Thoracic aorta (tissue), 2 donors: ENCODE measurements at places on chromosomes 11 and 22. TPM values are rescaled to one million over a fixed set of nuclear protein-coding genes. Genes with fewer than 3 reads are reported as not detected.
A peak's percentile ranks its signal among the peaks of the same experiment; 100 is the strongest.

DNA sequence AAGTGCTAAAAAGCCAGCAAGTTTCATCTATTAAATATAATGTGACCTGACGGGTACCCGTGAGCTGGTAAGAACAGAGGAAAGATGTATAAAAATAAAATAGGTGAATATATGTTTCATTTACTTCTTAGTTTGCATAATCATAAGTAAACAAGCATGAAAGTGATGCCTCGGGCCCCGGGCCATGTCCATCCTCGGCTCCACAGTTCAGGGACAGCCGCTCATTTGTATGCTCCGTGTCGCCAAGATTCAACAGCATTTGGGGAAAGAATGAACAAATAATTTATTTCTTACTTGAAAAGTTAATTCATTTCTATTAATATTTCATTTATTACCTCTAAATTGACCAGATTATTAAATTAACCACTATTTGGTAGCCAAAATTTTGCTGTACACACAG is 251.8 kb downstream of the NTM start:
- H3K27me3 ChIP-seq = no peaks in the 10 kb centered on the region
- H3K36me3 ChIP-seq = no peaks in the 10 kb centered on the region
- no peak for DNase-seq
- H3K27ac ChIP-seq = no peak overlapping the region
- H3K4me1 ChIP-seq = no peaks in the 10 kb centered on the region

- no peak overlapping the region for H3K27ac ChIP-seq
- no peak overlapping the region for H3K4me3 ChIP-seq
- no peaks in the 10 kb centered on the region for H3K27me3 ChIP-seq
- peaks cover 49% of the 10 kb centered on the region for H3K36me3 ChIP-seq
Measured at GRCh38 chr11:118521892-118522311, 5.4 kb upstream of the TTC36 start.

DNA sequence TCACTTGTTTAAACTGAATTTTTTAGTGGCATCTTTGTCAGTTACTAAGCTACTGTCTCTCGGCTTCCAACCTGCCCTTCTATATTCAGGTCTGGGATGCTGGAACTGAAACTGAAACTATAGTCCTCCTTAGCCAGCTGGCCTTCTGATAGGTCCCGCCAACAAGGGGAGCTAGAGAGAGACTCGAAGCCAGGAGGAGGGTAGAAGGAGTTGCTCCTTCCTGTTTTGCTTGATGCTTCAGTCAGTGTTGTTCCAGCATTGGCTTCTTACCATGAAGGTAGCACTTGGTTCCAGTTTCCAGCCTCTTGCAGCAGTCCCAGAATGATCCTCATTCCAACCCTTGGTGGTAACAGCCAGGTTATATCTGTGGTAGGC is 32.9 kb upstream of the HORMAD2 start:
- no peaks in the 10 kb centered on the region for H3K27me3 ChIP-seq
- no peak overlapping the region for H3K4me3 ChIP-seq
- H3K4me1 ChIP-seq = no peaks in the 10 kb centered on the region
- no peaks in the 10 kb centered on the region for H3K36me3 ChIP-seq
- H3K27ac ChIP-seq = no peak overlapping the region

DNA sequence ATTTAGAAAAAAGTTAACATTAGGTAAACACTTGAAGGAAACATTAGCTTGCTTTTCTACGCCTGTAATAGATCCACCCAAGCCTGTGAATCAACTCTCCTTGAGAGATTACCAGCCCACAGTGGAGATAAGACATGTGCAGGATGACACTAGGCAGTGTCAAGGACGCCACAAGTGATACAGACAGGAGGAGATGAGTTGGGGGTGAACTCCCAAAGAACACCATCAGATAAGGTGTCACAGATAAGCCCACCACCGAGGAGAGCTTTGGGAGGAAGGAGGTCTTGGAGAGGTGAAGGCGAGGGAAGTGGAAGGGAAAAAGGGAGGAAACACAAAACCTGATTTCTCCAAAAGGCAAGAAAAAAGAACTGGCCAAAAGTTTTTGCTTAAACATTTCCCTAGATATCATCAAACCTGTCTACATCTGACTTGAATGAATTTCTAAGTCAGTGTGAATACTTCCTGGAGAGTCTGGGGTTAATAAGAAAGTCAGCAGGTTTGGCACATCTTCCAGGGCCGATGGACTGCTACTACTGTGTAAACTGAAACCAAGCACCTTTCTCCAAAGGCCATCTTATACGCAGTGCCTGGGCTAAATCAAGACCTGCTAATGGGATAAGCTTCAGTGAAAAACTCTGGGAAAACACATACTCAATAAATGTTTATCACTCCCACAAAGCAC is 15.5 kb downstream of the CLTCL1 start:
- no peak overlapping the region for H3K4me3 ChIP-seq
- H3K4me1 ChIP-seq = no peaks in the 10 kb centered on the region
- H3K36me3 ChIP-seq = peaks cover 2% of the 10 kb centered on the region
- H3K27me3 ChIP-seq = no peaks in the 10 kb centered on the region
- no peak for DNase-seq

- no peaks in the 10 kb centered on the region for H3K27me3 ChIP-seq
- no peak for DNase-seq
- H3K4me3 ChIP-seq = no peak overlapping the region
Measured at GRCh38 chr11:94666792-94667721, 99.9 kb downstream of the PIWIL4 start.

- H3K4me3 ChIP-seq = no peak overlapping the region
- H3K27ac ChIP-seq = no peak overlapping the region
- H3K36me3 ChIP-seq = no peaks in the 10 kb centered on the region
- no peaks in the 10 kb centered on the region for H3K27me3 ChIP-seq
Measured at GRCh38 chr11:25787416-25787815, 544.5 kb upstream of the ANO3 start.

DNA sequence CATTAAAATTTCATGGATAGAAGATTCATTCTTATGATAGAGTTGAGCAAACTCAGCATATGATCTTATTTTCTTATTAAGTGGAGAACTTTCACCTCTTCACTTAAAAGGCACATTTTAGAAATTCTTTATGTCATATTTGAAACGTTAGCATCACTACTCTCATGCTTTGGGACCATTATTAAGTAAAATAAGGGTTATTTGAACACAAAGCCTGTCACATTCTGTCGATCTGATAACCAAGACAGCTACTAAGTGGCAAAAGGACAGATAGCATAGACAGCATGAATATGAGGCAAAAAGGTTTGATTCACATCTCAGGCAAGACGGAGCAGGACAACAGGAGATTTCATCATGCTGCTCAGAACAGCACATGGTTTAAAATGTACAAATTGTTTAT is 247.6 kb upstream of the ANO3 start:
- H3K4me3 ChIP-seq = no peak overlapping the region
- H3K27ac ChIP-seq = no peak overlapping the region
- no peaks in the 10 kb centered on the region for H3K27me3 ChIP-seq

DNA sequence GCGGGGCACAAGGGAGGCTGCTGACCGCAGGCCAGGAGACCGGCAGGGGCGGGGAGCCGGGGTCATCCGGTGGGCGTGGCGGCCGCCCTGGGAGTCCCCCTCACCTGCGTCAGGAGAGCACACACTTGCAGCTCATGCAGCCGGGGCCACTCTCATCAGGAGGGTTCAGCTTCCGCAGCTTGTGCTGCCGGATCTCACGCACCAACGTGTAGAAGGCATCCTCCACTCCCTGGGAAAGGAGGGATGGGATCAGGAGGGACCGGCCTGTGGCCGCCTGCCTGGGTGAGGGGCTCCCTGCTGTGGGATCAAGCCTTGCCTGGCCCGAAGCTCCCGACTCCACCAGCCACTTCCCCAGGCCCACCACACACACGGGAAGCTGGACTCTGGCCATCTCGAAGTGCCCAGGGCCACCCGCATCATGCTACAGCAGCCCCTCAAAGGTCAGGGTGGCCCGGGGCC is 2.8 kb downstream of the HRAS start:
- H3K27ac ChIP-seq = no peak overlapping the region
- no peak overlapping the region for H3K4me3 ChIP-seq
- DNase-seq = no peak
- peaks cover 12% of the 10 kb centered on the region for H3K36me3 ChIP-seq
- H3K4me1 ChIP-seq = peaks cover 31% of the 10 kb centered on the region
- H3K27me3 ChIP-seq = no peaks in the 10 kb centered on the region

DNA sequence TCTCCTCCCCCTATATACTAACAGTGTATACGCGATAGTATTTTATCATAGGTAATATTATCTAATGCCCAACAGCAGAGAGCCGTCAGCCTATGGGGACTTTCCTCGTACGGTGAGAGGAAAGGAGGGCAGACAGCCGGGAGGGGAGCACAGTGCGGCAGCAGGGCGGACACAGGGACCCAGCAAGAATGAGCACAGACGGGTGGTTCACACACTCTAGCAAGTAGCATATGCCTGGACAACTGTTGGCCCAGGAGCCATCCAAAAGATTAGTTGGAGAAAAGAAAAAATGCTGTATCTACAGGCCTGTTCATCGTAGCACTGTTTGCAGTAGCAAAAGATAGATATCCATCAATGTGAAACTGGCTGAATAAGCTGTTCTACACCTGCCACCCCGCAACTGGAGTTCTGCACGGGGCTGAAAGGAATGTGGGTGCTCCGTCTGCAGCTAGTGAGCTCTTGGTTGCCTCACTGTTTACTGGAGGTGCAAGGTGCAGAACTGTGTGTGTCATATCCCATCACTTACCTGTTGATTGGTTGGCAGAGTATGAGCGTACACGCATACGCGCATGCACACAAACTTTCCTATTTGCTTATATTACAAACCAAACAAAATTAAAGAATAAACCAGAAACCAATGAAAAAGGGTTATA is 324.3 kb downstream of the TBC1D22A start:
- H3K27ac ChIP-seq = no peak overlapping the region
- no peaks in the 10 kb centered on the region for H3K36me3 ChIP-seq
- H3K27me3 ChIP-seq = no peaks in the 10 kb centered on the region

DNA sequence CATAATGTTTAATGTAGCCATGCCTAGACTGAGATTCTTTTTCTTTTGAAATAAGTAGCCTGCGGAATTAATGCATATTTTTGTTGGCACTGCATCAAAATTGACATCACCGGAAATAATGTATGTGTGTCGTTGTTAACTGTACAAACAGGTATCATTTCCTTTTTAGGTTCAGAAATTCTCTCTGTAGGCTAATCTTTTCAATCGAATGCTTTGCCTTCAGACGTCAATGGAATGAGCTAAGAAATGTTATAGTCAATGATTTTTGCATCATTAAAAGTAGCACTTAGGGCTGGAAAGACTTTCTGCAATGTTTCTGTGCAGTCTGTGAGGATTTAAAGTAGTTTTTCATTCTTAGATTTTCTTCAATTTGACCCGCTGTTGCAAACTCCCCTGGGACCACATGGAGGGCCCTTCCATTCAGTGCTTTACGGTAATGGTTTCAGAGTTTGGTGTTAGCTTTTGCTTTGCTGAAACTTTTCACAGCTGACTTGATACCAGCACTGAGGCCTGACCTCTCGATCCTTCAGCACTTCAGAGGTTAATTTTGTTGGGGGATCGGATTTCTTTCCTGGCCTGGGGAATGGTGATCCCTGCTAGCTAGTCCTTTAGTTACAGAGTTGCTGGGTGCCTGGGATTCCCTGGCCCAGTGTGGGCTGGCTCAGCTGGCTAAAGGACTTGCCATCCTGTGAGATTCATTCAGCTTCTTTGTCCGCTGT is 137.8 kb downstream of the DBX1 start:
- DNase-seq = no peak
- no peak overlapping the region for H3K27ac ChIP-seq
- no peaks in the 10 kb centered on the region for H3K36me3 ChIP-seq

- H3K4me3 ChIP-seq = no peak overlapping the region
- H3K27me3 ChIP-seq = no peaks in the 10 kb centered on the region
- DNase-seq = no peak
- no peaks in the 10 kb centered on the region for H3K36me3 ChIP-seq
Measured at GRCh38 chr11:8015753-8016239, 28.7 kb downstream of the EIF3F start.

GRCh38 chr11:57899378-57899777 is 124.3 kb upstream of the OR9Q1 start:
- H3K27me3 ChIP-seq = no peaks in the 10 kb centered on the region
- no peak for DNase-seq
- H3K36me3 ChIP-seq = no peaks in the 10 kb centered on the region
- no peak overlapping the region for H3K4me3 ChIP-seq

GRCh38 chr11:133197425-133197824 is 334.9 kb downstream of the OPCML start:
- H3K27me3 ChIP-seq = no peaks in the 10 kb centered on the region
- no peaks in the 10 kb centered on the region for H3K4me1 ChIP-seq
- H3K36me3 ChIP-seq = no peaks in the 10 kb centered on the region
- no peak overlapping the region for H3K4me3 ChIP-seq
- H3K27ac ChIP-seq = no peak overlapping the region
- DNase-seq = no peak

DNA sequence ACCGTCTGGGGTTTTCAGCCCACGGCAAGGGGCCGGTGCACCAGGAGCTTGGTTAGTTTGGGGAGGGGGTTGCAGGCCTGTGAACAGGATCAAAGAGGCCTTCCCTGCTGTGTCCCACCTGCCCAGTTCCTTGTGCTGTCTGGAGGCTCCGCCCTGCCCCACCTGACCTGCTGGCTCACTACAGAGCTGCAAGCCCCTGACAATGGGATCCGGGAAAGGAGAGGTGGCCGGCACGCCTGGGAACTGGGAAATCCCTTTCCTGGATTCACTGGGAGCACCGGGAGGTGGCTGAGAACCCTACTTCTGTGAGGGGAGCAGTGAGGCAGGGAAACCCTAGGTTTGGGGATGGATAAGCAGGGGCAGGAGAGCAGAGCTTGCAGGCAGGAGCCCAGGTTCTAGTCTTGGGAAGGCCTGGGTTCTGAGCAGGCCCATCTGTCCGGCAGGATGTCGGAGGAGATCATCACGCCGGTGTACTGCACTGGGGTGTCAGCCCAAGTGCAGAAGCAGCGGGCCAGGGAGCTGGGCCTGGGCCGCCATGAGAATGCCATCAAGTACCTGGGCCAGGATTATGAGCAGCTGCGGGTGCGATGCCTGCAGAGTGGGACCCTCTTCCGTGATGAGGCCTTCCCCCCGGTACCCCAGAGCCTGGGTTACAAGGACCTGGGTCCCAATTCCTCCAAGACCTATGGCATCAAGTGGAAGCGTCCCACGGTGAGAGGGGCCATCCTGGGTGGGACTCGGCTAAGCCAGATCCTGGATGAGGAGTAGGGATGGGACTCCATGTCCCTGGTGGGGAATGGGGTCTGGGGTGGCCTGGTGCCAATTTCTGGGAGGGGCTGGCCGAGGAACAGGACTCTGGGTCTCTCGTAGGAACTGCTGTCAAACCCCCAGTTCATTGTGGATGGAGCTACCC is 786 bp downstream of the CAPN1 start:
- H3K36me3 ChIP-seq = peaks cover 24% of the 10 kb centered on the region
- DNase-seq = no peak
- peaks cover 15% of the 10 kb centered on the region for H3K4me1 ChIP-seq
- peak overlapping the region; percentile 96 for H3K4me3 ChIP-seq

Gene C22orf31
- total RNA-seq = not detected

Gene KCNJ5
- total RNA-seq = 3.5 TPM

Gene KCNJ1
- 1.1 TPM for total RNA-seq

Gene NXPE4
- not detected for total RNA-seq

Gene MFNG
- 18.1 TPM for total RNA-seq

Gene NLRP14
- total RNA-seq = not detected

Gene CD3E
- total RNA-seq = 1.1 TPM

Gene TMEM86A
- total RNA-seq = 5.3 TPM

Gene ZBTB16
- total RNA-seq = 314 TPM
